ENCODE measurements at places on chromosomes 12 and 14.

GRCh38 chr12:9813821-9814798 lies 13.2 kb upstream of the KLRF1 start:
- DNase-seq, result peak; percentile 25

- peak; percentile 5 for DNase-seq
Observed at GRCh38 chr12:47549258-47549657, 156.6 kb downstream of the RPAP3 start.

GRCh38 chr12:615620-616019 lies 47.6 kb downstream of the NINJ2 start:
- no peak for DNase-seq

- no peak for DNase-seq
Observed at GRCh38 chr14:20143911-20144310, 5.3 kb downstream of the OR4N5 start.

DNA sequence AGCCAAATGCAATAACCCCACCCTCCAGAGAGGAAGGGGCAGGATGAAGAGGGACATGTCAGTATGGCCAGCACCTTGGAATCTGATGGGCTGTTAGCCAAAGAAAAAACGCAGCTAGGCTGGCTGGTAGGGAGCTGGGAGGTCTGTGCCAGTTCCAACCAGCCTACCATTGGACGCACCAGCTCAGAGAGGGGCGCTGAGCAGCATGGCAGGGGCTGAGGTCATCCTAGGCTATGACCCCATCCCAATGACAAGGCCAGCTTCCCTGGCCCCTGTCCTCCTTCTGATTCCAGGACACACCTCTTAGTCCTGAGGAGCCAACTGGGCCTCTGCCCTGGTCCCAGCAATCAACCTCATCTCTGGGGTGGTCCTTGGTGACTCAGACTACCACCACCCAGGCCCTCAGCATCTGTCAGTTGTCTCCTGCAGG lies 12.2 kb downstream of the ACTN1 start:
- DNase-seq, result no peak

DNA sequence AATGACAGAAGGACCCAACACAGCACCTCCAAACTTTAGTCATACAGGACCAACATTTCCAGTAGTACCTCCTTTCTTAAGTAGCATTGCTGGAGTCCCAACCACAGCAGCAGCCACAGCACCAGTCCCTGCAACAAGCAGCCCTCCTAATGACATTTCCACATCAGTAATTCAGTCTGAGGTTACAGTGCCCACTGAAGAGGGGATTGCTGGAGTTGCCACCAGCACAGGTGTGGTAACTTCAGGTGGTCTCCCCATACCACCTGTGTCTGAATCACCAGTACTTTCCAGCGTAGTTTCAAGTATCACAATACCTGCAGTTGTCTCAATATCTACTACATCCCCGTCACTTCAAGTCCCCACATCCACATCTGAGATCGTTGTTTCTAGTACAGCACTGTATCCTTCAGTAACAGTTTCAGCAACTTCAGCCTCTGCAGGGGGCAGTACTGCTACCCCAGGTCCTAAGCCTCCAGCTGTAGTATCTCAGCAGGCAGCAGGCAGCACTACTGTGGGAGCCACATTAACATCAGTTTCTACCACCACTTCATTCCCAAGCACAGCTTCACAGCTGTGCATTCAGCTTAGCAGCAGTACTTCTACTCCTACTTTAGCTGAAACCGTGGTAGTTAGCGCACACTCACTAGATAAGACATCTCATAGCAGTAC lies 64.6 kb downstream of the RAD52 start:
- no peak for DNase-seq

DNA sequence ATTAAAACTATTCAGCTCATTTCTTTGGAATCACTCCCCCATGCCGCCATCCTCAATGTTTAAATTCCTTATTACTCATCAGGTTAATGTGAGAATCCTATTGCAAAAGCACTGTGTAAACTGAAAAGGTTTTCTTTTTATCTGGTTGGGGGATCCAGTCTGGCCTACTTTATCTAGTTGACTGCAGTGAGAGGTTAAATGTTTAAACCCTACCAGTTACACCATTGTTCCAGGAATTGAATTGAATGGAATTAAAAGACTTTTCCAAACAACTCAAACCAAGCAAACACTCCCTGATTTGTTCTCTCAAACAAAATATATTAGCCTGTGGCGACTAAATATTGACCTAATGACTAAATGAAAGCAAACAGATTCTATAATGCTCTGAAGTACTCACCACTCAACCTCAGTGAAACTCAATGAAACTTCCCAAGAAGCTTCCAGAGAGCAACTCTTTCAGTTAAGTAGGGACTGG lies 100.5 kb downstream of the VEZT start:
- peak; percentile 90 for DNase-seq

GRCh38 chr12:65668981-65669695 lies 155.1 kb upstream of the HMGA2 start:
- peak; percentile 76 for DNase-seq

GRCh38 chr12:53712059-53712643 lies 15.1 kb downstream of the CALCOCO1 start:
- DNase-seq, result no peak

- DNase-seq, result no peak
Observed at GRCh38 chr14:69355154-69355597, 42.9 kb downstream of the ERH start.

DNA sequence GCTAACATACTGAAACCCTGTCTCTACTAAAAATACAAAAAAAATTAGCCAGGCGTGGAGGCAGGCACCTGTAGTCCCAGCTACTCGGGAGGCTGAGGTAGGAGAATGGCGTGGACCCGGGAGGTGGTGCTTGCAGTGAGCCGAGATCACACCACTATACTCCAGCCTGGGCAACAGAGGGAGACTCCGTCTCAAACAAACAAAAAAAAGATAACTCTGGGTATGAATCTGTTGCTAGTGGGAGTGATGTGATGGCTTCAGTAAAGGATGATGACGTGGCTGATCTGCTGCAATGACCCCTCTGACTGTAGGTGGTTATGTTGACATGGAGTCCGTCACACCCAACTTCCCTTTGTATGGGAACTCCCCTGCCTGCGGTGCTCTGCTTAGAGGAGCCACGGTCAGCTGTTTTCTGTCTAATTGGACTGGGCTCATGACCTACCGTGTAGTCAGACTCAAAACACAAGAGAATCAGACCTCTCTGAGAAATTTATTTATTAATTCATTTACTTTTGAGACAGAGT lies 59.1 kb upstream of the MED13L start:
- peak; percentile 13 for DNase-seq

DNA sequence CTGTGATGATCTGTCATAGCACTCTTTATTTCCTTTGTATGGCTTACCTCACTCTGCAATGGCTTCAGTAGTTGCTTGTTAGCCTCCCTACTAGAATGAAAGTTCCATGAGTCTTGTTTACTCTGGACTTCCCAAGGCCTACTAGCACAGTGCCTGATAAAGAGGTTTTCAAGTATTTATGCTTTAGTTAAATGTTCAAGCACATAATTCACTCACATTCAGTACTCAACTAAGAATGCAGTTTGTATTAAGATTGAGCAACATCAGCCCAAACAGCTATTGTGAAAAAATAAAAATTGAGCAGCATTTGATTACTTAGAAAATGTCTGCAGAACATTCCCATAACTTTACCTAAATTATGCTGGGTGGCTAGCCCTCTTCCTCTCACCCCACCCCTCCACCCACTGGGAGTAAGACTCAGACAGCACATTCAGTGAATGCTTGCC lies 158.9 kb upstream of the AMIGO2 start:
- DNase-seq, result peak; percentile 72

GRCh38 chr12:58818546-58818945 lies 101.8 kb downstream of the LRIG3 start:
- DNase-seq, result peak; percentile 47

- no peak for DNase-seq
Observed at GRCh38 chr12:65300679-65301349, 22.3 kb downstream of the MSRB3 start.

DNA sequence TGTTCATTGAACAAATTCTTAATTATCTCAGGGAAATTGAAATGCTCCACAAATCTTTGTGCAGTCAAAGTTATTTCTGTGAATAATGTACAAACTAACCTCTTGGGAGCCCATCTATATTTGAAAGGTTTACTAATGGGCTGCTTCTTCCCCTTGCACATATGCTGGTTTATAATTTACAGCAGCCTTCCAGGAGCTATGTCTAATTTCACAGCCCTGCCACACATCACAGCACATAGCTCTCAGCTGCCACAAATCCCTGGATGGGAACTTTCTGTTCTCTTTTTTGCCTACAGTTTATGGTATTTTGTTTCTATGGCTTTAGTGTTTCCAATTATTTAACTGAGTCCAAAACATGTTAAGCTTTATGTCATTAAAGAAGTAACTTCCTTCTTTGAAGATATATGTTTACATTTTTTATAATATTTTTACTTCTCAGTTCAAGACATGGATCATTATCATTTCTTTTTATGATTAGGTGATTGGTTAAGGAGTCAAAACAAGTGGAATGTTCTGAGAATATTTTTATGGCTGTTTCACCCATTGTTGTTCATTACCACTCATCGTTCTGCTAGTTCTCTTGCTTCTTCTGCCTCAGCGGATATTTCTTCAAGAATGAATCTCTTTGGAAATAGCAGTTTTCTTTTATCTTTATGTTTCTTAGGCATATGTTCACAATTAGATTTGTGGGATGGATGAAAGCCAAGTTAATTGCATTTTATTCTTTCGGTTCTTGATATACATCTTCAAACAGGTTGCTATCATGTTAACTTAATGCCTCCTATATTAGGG lies 475.6 kb upstream of the MIS18BP1 start:
- DNase-seq, result no peak

DNA sequence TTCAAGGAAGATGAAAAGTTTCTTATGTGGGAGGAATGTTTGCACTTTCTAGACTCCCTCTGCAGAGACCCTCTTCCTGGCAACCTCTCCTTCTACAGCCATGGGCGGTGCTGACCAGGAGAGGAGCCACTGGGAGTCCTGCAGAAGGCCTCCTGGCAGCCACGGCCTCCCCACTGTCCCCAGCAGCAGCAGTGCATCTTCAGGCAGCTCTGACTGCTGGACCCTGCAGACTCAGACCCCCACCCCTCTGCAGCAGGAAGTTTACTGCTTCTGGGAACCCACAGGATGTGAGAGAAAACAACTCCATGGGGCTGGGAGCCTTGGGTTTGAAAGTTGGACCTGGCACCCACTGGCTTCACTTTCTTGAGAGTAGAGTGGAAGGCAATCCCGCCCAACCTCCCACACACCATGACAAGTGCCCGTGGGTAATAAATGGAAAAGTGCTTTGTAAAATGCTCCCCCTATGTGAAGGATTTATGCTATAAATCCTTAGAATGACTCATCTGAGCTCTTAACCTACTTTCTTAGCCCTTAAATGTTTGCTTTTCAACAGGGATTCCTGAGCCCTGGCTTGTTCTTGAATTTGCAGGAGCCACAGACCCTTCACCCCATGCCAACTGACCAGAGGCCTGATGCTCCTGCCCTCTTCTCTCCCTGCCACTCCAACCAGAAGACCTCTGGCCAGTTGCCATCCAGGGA lies 37.5 kb upstream of the DDX11 start:
- DNase-seq, result peak; percentile 7

DNA sequence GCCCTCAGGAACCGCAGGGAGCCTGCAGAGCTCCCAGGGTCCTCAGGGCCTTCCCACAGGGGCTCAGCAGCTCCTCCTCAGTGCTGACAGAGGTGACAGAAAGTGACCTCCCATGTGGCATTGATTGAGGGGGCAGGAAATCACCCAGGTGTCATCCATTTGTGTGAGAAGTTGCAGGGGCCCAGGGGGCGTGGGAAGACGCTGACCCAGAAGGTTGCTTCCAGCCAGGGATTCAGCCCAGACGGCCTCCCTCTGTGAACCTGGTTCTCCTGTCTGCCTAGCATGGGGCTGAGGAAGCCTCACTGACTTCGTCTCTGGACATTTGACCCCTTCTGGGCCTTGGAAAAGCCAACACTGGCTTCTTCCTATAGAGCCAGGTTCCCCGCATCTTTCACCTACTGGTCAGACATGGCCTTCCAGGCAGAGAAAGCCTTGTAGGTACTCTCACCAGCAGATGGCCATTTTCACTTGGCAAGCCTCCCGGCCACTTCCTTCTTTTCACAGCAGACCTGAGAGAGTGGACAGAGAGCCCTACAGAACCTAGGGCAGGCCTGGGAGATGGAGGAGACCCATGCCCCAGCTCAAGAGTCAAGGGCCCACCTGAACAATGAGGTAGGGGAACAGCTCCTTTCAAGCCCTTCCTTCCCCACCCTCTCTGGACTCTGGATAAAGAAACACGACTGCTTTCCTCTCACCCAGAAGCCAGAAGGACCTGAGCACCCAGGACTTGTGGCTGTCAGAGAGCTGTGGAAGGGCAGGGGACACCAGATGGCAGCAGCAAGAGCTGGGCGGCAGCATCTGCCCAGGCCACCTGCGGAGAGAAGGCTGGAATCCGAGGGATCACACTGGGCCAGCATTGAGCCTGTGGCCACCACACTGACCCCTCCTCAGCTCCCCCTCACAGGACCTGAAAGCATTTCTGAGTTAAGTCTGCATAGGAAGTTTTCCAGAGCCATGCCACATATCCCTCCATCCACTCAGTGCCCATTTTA lies 377.8 kb downstream of the DPF3 start:
- DNase-seq, result peak; percentile 41

DNA sequence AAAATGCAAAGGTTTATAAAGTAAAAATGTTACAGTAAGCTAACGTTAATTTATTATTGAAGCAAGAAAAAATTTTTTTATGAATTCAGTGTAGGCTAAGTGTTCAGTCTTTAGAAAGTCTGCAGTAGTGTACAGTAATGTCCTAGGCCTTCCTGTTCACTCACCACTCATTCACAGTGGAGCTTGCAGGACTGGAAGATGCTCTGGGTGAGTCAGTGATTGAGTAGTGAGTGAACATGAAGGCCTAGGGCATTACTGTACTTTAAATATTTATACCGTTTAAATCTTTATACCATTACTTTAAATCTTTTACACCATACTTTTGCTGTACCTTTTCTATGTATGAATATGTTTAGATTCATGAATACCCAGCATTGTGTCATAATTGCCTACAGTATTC lies 120.3 kb upstream of the SLC38A4 start:
- peak; percentile 72 for DNase-seq

GRCh38 chr12:104713444-104713843 lies 244.6 kb downstream of the SLC41A2 start:
- DNase-seq, result no peak

DNA sequence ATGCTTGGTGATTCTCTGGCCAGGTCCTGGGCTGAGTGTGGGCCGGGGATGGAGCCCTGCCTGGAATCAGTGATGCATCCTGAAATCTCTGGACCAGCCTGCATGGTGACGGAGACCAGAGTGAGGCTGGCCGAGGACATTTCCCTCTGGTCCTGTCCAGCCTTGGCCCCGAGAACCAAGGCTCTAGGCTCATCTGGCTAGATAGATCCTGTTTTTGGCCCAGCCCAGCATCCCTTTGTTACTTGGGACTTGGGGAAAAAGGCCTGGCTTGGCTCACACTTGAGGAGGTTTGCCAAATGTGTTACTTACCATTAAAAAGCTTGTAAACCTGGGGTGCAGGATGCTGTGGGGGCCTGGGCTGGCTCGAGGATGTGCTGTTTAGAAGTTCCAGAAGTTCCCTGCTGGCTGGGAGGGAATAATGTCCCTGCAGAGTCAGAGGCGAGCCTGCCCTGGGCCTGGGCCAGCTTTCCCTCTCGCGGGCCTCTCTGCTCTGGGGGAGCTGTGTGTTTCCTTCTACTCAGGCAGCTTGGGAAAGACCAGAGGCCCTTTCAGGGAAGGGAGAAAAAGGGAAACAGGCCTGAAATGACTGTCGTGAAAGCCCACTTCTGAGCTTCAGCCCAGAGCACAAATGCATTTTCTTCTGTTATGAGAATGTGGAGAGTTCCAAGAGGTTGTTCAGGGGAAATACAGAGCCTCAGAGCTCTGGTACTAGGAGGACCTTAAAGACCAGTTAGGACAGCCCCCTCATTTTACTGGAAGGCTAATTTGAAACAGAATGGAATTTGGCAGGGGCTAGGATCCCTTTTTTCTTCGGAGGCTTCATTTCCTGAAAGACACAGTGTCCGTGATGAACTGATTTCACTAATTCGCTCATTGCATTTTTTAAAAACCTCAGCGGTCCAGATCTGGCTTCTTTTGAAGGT lies 47.2 kb upstream of the CTDSP2 start:
- peak; percentile 96 for DNase-seq

Measured in fibroblast of skin of right quadriceps (primary cell).